Thymus (tissue), 14 donors: ENCODE measurements at places on chromosomes 11 and 22. TPM values are rescaled to one million over a fixed set of nuclear protein-coding genes. Genes with fewer than 3 reads are reported as not detected.

Gene OR8G5
- total RNA-seq: 0.05 TPM

Gene IL10RA
- total RNA-seq: 22.7 TPM

Gene RAB39A
- total RNA-seq: 3.5 TPM

Gene OR8U1
- total RNA-seq: not detected

Gene FDXACB1
- 3.7 TPM for total RNA-seq

Gene TSPAN18
- 2.2 TPM for total RNA-seq

Gene TMEM25
- total RNA-seq: 4.2 TPM

Gene SNX19
- 27.3 TPM for total RNA-seq

Gene CRYBA4
- total RNA-seq: 0.47 TPM

Gene FAM111A
- total RNA-seq: 60.5 TPM

Gene RFPL2
- total RNA-seq: 0.19 TPM

Gene POTEH
- total RNA-seq: not detected

Gene DGCR6
- total RNA-seq: 1.2 TPM

Gene TYR
- not detected for total RNA-seq

Gene ABCG4
- total RNA-seq: 0.28 TPM

Gene GUCY1A2
- 0.94 TPM for total RNA-seq

Gene ZNF215
- 5.9 TPM for total RNA-seq

Gene APOBEC3C
- total RNA-seq: 5.1 TPM

Gene BARX2
- total RNA-seq: 0.14 TPM

Gene HBG2
- total RNA-seq: 5,270 TPM

Gene DDIAS
- total RNA-seq: 8.1 TPM

Gene CHRM1
- total RNA-seq: not detected

Gene CDHR5
- not detected for total RNA-seq

Gene OR52A1
- not detected for total RNA-seq
